ENCODE measurements at places on chromosomes 1 and 21.

- H3K36me3 ChIP-seq, result no peaks in the 10 kb centered on the region
- peaks cover 25% of the 10 kb centered on the region for H3K27me3 ChIP-seq
- DNase-seq, result no peak
- no peak overlapping the region for H3K4me3 ChIP-seq
Measured at GRCh38 chr1:36818771-36819170, 215.5 kb downstream of the GRIK3 start.

GRCh38 chr1:19096036-19096833 is 113.8 kb downstream of the UBR4 start:
- H3K4me1 ChIP-seq, result no peaks in the 10 kb centered on the region
- H3K36me3 ChIP-seq, result peaks cover 20% of the 10 kb centered on the region
- DNase-seq, result peak; percentile 28
- no peak overlapping the region for H3K4me3 ChIP-seq

- H3K4me3 ChIP-seq, result no peak overlapping the region
- H3K4me1 ChIP-seq, result peaks cover 29% of the 10 kb centered on the region
- peaks cover 4% of the 10 kb centered on the region for H3K36me3 ChIP-seq
- peak overlapping the region; percentile 81 for H3K27ac ChIP-seq
Measured at GRCh38 chr1:16376971-16377370, 9.9 kb downstream of the SZRD1 start.

DNA sequence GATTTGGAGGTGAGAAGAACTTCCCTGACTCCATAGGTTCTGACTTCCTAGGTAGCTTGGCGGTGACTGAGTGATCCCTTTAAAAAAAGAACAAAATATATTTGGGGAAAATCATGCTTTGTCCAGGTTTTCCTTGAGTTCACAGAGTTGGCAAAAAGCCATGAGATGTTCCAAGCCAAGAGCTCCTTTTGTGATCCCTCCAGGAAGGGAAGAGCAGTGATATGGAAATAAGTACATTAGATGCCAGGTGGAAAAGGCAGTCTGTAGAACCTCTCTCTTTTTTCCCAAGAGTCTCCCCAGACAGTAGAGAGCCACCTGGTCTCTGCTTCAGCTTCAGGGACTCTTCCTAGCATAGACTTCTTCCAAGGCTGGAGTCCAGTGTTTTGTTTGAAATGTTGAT is 10.2 kb downstream of the TLCD4 start:
- no peak overlapping the region for H3K4me3 ChIP-seq
- H3K36me3 ChIP-seq, result peaks cover 3% of the 10 kb centered on the region
- H3K27me3 ChIP-seq, result no peaks in the 10 kb centered on the region
- DNase-seq, result no peak
- peak overlapping the region; percentile 45 for H3K27ac ChIP-seq
- H3K4me1 ChIP-seq, result peaks cover 20% of the 10 kb centered on the region

GRCh38 chr1:208154679-208155642 is 89.2 kb downstream of the PLXNA2 start:
- no peaks in the 10 kb centered on the region for H3K36me3 ChIP-seq
- DNase-seq, result no peak
- H3K27ac ChIP-seq, result peak overlapping the region; percentile 36
- peaks cover 31% of the 10 kb centered on the region for H3K4me1 ChIP-seq
- peaks cover 12% of the 10 kb centered on the region for H3K27me3 ChIP-seq
- H3K4me3 ChIP-seq, result no peak overlapping the region

GRCh38 chr1:153629971-153630370 is 1.7 kb downstream of the S100A1 start:
- H3K27ac ChIP-seq, result peak overlapping the region; percentile 56
- no peak for DNase-seq
- peaks cover 3% of the 10 kb centered on the region for H3K36me3 ChIP-seq
- peaks cover 36% of the 10 kb centered on the region for H3K4me1 ChIP-seq
- no peaks in the 10 kb centered on the region for H3K27me3 ChIP-seq

DNA sequence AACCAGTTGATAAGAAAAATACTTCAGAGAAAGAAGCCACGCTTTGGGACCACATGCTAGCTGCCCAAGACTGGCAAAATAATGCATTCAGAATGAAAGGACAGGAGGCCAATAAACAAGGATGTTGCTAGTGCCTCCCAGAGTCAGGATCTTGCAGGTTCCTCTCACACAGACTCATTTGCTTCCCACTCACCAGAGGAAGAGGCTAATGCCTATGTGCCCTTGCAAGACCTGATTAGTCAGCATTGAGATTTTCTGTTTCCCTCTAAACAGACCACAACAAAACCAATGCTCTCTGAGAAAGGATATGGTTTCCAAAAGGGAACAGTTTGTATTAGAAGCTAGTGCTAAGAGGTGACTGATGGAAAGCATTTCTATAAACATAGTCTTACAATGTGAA is 85.7 kb downstream of the NRDC start:
- no peaks in the 10 kb centered on the region for H3K27me3 ChIP-seq
- H3K4me3 ChIP-seq, result no peak overlapping the region
- peaks cover 45% of the 10 kb centered on the region for H3K4me1 ChIP-seq
- no peak for DNase-seq
- H3K27ac ChIP-seq, result peak overlapping the region; percentile 26
- H3K36me3 ChIP-seq, result peaks cover 67% of the 10 kb centered on the region

DNA sequence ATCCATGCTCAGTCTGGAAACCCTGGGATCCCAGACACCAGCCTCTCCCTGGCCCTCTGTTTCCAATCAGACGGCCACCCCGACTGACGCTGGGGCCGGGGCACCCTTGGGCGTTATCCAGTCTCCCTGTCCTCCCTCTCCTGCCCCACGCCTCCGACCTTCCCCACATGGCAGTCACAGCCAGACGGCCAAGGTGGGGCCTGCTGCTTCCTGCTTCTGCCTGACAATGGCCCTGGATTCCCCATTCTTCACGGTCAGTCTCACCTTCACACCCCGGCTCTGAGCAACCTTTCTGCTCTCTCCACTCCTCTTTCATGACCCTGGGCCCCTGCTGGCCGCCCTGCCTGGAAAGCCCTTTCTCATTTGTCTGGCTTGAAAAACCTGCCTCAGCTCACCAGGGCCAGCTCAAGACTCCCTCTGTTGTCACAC is 6.6 kb downstream of the GNG4 start:
- peak overlapping the region; percentile 20 for H3K27ac ChIP-seq
- H3K36me3 ChIP-seq, result no peaks in the 10 kb centered on the region
- H3K4me1 ChIP-seq, result peaks cover 14% of the 10 kb centered on the region
- H3K27me3 ChIP-seq, result peaks cover 23% of the 10 kb centered on the region
- DNase-seq, result no peak
